ENCODE measurements at places on chromosomes 16 and 17. TPM values are rescaled to one million over a fixed set of nuclear protein-coding genes. Genes with fewer than 3 reads are reported as not detected.

DNA sequence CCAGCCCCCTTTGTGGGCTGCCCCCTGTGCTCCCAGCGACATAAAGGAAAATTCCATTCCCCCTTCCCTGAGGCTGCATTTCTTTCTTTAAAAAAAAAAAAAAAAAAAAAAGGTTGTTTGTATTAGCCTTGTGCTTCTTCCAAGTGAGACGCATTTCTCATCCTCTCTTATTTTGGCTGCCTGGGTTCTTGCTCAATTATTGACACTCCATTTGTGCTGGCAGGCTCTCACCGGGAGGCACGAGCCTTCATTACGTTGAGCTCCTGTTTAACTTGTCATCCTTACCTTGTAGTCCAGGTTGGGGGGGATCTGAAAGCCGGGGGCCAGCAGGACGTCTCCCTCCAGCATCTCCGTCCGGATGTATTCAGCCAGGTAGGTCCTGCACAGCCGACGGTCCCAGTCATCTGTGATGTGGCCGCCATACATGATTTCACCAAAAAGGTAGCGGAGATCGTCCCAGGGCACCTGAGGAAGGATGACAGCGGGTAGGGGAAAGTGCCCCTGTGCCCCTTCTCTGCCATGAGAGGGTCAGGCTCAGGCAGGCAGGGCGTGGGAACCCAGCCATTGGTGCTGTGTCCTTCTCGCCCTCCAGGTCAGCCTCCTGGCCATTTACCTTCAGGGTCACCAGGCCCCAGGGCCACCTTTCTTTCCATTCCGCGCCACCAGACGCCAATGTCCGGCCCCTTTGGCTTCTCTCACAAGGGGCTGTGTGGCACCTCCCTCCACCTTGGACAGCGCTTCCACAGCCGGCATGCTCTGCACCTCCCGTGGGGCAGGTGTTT, 50.6 kb downstream of the PGS1 start:
- DNase-seq, result no peak

- no peak for DNase-seq
Measured at GRCh38 chr16:85908444-85908843, 9.5 kb downstream of the IRF8 start.

DNA sequence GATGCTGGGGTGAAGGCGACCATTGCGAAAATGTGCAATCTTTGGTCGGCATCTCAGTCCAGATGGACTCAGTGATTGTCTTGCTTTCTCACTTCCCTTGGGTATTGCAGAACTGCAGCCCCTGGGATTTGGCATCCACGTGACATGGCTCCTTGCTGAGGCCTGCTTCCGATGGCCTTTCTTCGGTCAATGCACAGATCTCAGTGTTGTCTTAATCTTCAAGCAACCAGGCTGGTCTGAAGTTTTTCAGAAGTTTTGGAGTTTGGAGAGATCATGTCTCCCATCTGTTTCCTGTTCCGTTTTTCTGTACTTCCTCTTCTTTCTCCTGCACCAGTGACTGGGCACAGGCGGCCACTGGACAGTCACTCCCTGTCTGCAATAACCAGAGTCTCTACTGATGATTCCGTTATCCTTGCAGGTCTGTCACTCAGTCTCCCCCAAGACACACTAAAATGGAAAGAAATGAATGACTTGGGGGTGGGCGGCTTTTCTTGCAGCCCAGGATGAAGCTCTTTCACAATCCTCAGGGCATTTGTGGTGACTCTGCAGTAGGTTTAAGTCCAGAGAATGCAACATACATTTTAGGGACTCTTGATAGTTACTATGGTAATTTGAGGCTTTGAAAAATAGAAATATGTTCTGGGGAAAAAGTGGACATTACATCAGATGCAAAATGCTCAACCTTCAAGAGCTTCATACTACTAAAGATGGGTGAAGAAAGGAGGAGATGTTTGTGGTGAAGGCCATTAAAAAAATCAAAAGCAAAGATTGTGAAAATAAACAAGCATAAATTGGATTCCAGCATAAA, 106.3 kb upstream of the ZFHX3 start:
- DNase-seq, result no peak

Gene CKLF
- 66.9 TPM for polyA plus RNA-seq

Gene KCNJ18
- not detected for polyA plus RNA-seq

DNA sequence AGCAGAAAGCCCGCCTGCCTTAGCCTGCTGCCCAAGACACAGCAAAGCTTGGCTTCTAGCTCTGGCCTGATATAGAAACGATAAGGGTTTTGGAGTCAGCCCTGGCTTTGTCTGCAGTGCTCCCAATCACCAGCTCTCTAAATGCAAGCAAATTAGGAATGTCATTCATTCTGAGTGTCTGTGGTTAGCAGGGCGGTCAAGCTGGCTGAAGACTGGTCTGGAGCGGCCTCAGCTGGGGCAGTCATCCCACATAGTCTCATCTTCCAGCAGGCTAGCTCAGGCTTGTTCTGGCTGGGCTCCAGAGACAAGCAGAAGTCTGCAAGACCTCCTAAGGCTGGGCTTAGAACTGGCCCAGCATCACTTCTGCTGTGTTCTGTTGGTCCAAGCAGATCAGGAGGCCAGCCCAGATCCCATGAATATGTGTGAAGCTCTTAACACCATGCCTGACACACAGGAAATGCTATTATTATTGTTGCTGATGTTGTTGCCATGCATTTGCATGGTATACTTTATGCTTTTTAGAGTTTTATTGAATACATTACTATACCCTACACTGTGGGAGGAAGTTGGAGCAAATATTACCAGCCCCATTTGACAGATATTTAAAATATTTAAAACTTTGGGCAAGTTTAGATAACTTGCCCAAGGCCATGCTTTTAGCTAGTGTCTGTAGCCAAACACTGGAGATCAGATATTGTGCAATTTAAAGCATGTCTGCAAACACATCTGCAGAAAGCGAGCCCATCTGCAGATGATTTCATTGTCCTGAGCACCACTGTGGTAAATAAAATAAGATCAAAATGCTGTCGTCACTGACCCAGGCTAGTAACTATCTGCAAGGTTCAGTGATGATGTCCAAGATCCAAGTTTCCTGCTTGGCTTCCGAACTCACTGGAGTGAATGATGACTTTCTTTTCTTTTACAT, 24.8 kb downstream of the TMC7 start:
- peak; percentile 36 for DNase-seq

Gene LRRC37A
- 3.0 TPM for polyA plus RNA-seq
